Dorsolateral prefrontal cortex (tissue), 122 donors: ENCODE measurements at places on chromosomes 2 and 18.

GRCh38 chr2:178177066-178177679, 17.1 kb upstream of the OSBPL6 start:
- DNase-seq, result no peak

GRCh38 chr2:61357681-61358080, 113.2 kb downstream of the USP34 start:
- DNase-seq, result no peak

DNA sequence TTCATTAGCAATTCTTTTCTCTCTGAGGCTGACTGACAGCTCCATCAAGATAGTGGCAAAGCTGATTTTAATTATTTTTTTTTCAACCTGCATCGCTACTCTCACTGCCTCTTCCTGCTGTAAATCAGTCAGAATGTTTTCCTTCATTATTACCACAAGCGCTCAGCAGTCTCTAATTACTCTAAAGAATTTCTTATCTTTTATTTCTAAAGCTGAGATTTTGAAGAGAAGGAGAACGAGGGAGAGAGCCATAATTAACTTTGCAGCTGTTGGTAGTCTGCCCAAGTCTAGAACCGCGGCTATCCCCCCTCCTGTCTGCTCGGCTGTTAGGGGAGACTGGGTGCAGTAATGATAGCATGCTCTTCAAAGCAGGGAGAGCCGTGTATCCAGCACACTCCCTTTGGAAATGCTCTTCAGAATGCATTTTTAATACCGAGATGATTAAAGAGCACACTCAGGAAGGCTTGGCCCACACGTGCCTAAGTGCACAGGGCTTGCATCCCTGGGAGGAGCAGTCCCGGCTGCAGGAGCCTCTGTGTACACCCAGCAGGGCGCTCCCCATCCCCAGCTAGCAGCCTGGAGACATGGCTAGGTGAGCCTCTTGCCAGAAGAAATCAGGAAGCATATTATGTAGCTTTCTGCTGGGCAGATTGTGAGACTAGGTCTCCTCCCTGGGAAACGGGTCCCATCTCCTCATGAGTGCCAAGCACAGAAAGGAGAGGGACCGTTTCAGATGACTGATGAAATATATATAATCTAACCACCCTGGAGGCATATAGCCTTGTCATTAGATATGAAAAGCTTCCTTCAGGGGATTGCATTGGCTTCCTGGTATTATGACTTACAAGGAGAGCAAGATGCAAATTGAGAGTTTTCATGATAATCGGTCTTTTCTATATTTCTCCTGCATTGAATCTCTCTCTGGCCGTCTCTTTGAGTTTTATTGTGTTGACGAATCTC, 555.2 kb downstream of the CMPK2 start:
- no peak for DNase-seq

- no peak for DNase-seq
Observed at GRCh38 chr18:27685091-27685490, 491.8 kb downstream of the CDH2 start.

- no peak for DNase-seq
Observed at GRCh38 chr2:110745048-110745447, 12.7 kb downstream of the ACOXL start.

GRCh38 chr2:27249891-27250651, 12.8 kb downstream of the SLC30A3 start:
- DNase-seq, result no peak

GRCh38 chr2:45814951-45815621, 163.6 kb downstream of the PRKCE start:
- DNase-seq, result no peak

DNA sequence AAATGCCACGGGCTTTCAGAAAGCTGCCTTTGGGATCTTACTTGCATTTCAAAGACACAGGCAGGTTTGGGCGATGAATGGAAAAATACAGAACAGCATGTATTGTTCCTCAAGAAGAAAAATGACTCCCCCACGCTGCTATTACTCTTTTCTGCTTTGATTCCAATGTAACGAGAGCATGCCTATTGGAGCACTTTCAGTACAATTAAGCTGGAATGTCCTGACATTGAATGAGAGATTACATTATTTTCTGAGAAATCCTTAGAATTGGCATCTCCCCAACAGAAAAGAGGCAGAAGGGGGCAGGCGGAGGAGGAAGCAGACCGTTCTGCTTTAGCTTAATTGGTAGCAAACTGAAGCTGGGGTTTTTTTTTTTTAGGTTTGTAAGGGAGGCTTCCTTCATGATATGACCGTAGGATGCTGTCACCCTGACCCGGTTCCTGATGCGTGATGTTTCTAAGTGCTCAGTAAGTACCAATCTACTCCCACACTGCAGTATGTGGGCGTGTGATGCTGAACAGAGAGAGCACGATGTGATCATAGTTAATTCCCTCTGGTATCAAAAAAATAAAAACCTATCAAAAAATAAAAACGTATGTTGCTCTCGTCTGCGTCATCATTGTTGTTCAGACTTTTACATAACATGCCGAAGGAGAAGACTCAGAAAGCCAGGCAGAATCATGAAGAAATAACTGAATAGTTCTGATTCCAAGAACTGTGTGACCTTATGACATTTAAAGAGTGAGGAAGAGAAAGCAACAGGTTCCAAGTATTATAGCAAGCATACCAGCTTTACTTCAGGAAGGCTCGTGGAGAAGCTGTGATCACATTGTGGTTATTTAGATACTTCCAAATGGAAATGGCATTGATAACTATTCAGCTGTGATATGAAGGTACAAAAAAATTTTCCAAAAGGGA, 40.5 kb downstream of the LONRF2 start:
- DNase-seq, result peak; percentile 73

- DNase-seq, result no peak
Observed at GRCh38 chr2:220188031-220188430, 560.6 kb downstream of the SLC4A3 start.

DNA sequence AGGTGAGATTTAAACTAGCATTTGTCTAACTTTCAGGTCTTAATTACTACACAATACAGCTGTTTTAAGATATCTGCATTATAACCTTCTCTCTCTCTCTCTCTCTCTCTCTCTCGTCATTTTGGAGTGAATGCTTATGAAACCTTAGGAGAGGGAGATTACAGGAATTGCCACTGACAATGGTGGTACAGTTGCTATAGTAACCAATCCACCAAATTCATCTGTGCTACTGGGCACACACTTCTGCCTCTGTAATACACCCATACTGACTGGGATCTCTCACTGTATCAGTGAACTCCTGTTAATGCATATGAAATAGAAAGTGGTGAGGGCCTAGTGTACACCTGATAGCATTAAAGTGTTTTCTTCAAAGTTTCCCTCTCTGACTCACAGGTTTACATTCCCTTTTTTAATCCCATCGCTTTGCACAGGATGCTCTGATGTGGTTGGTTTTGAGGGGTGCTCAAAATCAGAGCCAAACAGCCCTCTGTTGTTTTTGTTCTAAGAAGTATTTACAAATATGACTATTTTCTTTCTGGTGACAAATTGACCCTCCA, 13.1 kb downstream of the KLHL14 start:
- DNase-seq, result no peak

- DNase-seq, result no peak
Observed at GRCh38 chr18:54775686-54776085, 52.6 kb upstream of the RAB27B start.

GRCh38 chr2:238061315-238062202, 758 bp downstream of the SCLY start:
- peak; percentile 15 for DNase-seq

- DNase-seq, result no peak
Observed at GRCh38 chr18:14015416-14015815, 100.1 kb upstream of the MC2R start.

DNA sequence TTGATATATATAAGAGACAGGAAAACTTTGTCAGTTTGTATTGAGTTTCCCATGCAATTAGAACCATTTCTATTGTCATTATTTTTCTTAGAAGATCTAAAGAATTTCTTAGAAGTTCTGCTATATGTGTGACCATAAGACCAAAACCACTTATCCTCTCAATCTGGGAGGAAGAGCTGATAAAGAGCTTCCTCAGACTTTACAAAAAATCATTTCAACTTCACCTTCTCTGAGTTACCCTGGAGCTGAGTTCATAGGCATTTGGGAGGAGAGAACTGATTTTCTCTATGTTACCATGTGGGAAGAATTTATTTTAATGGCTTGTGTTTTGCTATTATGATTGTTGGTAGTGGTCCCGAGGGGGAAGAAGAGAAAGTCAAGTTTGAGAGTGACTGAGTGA, 329.3 kb downstream of the GPD2 start:
- no peak for DNase-seq

DNA sequence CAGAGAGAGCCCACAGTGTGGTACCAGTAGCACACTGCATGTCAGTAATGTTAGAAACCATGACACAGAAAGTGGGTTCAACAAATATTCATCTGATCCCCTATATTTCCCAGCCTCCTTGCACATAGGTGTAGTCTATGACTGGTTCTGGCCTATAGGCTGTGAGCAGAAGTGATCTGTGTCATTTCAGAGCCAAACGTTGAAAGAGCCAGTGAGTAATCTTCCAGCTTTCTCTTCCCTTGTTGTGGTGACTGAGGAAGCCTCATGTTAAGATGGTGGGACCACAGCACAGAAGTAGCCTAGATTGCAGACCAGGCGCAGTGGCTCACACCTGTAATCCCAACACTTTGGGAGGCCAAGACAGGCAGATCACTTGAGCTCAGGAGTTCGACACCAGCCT, 4.1 kb downstream of the TMEM237 start:
- no peak for DNase-seq

- DNase-seq, result no peak
Observed at GRCh38 chr2:223786943-223787342, 50.4 kb downstream of the AP1S3 start.

- DNase-seq, result no peak
Observed at GRCh38 chr2:216339456-216340279, 32.6 kb downstream of the MARCHF4 start.

DNA sequence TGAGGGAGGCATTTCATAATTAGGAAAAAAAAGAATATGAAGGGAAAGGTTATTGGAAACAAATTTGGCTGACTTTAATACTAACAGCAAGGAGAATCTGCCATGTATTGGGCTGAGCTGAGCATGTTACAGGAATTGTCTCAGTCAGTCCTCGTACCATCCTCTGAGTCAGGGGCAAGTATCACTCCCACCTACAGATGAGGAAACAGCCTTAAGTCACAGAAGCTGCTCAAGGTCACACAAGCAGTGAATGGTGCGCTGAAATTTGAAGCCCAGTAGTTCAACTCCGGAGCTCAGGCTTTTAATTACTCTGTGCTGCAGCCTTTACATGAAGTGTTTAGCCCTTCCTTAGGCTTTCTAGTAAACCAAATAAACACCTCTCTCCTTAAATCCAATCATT, 17.3 kb downstream of the PROKR1 start:
- DNase-seq, result no peak

DNA sequence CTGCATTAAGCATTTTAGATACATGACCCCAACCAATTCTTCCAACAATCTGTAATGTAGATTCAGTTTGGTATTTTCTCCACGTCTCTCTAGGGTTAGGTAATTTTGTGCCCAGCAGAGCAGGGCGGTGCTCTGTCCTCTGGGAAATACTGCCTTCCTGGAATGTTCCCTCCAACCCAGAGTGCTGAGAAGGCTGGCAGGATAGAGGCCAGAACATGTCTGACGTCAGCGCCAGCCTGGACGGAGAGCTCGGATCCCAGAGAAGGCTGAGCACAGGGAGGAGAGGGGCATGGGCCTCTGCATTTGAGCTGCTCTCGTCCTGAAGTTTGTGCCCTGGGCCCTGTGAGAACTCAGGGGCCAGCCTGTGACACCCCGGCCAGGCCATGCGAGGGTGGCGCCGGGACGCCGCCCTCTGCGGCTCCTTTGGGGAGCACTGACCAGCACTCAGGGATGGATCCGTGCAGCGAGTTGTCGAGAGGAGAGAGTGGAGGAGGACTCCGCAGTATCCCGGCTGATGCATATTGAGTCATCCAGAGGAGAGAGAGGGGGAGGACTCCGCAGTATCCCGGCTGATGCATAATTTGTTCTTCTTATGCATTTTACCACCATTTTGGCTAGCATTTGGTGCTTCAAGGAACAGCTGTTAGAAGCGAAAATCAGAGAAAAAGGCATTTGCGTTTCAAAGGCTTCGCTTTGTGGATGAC, 80.0 kb upstream of the PXDN start:
- DNase-seq, result no peak

GRCh38 chr18:679516-679915, 22.1 kb downstream of the TYMS start:
- no peak for DNase-seq

GRCh38 chr2:135831180-135831812, 5.7 kb downstream of the LCT start:
- DNase-seq, result no peak

DNA sequence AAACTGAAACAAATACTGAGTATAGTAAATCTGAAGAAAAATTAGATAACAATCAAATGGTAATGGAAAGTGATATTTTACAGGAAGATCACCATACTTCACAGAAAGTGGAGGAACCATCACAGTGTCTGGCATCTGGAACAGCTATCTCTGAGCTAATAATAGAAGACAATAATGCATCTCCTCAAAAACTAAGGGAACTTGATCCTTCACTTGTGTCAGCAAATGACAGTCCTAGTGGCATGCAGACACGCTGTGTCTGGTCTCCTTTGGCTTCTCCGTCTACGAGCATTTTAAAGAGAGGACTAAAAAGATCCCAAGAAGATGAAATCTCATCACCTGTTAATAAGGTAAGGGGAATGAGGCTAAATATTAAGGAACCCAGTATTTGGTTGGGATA, 56.1 kb downstream of the RIF1 start:
- no peak for DNase-seq

- no peak for DNase-seq
Observed at GRCh38 chr2:144357623-144358373, 162.1 kb downstream of the ZEB2 start.

DNA sequence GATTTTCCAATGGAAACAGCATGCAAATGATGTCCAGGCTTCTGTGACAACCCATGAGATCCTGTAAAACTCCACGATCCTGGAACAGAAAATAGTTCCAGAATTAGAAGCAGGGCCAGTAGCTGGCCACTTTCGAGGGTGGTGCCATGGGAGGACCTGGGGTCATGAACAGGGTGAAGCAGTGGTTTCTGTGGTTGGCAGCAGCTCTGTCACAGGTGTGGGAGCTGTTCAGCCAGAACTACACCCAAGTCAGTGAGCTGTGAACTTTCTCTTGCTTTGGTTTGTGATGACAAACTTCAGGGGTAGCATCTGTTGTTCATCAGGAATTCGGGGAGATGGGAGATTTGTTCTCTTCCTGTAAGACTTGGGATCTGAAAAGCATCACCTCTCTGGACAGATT, 314.4 kb upstream of the NT5C1B start:
- no peak for DNase-seq

DNA sequence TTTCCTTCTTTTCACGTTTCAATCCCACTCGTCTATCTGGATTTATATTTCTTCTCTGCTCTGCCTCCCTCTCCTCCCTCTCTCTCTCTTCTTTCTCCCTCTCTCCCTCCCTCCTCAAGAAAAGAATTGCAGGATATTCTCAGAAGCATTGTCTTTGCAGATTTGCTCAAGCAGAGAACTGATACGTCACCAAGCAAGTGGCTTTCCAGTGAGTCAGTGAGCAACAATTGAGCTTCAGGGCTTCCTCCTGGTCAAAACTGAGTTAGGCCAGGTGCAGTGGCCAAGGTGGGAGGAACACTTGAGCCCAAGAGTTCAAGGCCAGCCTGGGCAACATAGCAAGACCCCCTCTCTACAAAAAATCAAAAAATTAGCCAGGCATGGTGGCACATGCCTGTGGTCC, 151.1 kb downstream of the SMAD2 start:
- no peak for DNase-seq

- DNase-seq, result no peak
Observed at GRCh38 chr2:176473177-176473576, 203.9 kb downstream of the MTX2 start.
